ENCODE measurements at places on chromosomes 2 and 18.
A peak's percentile ranks its signal among the peaks of the same experiment; 100 is the strongest.

DNA sequence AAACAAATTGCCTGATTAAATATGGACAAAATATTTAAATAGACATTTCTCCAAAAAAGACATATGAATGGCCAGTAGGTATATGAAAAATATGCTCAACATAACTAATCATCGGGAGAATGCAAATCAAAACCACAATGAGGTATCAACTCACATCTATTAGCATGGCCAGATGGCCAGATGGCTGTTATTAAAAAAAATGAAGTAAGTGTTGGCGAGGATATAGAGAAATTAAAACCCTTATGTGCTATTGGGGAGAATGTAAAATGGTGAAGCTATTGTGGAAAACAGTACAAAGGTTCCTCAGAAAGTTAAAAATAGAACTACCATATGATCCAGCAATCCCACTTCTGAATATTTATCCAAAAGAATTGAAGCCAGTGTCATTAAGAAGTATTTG, 272.3 kb upstream of the ZNF804A start:
- DNase-seq = no peak

- DNase-seq = no peak
Measured at GRCh38 chr2:126749537-126749936, 93.6 kb downstream of the GYPC start.

DNA sequence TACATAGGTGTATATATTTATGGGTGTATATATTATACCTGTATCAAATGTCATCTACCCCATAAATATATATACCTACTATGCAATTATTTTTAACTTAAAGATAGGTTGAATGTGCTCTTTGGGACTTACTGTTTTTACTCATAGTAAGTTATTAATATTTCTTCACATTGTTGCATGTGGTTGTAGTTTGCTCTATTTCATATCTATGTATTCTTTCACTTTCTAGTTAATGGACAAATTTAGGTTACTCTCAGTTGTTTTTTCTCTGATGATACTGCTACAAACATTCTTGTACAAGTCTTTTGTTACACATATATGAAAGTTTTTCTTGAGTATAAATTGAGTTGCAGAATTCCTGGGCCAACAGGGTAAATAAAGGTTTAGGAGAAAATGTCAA, 601.8 kb upstream of the ID2 start:
- DNase-seq = no peak

- no peak for DNase-seq
Measured at GRCh38 chr2:170227507-170227947, 49.6 kb downstream of the MYO3B start.

DNA sequence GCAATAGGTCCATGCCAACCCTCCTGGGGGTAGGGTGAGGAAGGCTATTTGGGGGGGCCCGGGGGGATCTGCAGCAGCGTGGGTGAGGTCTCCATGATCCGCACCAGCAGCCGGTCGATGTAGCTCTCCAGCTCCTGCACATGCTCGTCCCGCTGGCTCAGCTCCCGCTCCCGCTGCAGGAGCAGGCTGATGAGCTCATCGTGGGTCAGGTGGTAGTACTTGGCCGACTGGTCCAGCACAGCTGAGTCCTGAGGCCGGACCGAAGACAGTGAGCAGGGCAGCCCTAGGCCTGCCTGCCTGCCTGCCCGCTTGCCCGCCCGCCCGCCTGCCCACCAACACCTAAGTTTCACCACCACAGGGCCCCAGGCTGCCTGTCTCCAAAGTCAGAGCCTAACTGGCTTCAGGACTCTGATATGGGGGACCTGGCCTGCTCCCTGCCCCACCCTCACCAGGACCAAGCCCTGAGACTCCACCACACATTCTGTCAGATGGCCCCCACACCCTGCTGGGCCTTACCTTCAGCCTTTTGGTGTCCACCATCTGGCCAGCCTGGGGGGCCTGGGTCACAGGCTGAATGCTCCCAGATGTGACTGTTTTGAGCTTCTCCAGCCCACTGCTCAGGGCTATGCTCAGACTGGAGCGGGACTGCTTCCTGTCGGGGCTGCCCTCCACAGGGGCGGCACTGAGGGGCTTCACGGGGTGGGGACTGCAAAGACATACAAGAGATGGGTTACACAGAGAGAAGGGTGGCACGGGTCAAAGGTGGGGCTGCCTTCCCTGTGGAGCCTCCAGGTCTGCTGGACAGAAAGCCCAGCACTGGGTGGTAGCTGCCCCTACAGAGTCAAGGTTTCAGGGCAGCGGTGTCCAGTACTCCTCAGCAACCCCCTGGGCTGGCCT, 4.2 kb upstream of the SFXN5 start:
- no peak for DNase-seq

DNA sequence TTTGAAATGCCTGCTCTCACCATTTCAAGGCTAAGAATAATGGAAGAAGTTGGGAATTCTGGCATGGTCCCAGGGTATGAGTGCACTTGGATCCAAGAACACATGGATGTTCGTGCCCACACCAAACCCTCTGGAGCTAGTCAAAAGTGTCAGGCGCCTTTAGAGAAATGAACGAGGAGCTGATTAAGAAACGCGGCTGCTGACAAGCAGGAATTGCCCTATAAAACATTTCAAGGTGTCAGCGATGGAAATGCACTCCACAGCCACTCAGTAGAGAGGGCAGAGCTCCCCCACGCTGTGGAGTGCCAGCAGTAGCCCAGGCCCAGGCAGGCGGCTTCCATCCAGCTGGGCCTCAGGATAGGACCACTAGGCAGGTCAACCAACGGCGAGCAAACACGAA, 213.7 kb downstream of the TTC32 start:
- no peak for DNase-seq

GRCh38 chr2:236551471-236552211, 18.0 kb upstream of the ACKR3 start:
- no peak for DNase-seq

- no peak for DNase-seq
Measured at GRCh38 chr2:112829101-112829960, 7.2 kb downstream of the IL1B start.

DNA sequence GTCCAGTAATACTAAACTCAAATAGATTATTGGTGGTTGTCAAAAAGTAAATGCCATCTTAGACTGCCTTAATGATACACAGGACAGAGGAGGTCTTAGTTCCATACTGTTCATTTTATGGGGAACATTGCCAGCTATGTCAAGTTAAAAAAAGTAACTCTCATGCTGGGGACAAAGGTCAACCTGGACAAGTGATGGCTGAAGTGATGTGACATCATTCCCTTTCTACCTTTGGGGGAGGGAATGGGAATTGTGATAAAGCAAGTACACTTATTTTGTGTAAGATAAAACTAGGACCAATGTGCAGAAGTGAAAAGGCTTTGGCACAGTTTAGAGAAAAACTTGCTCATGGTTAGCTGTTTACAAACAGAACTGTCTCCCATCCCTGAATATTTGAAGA, 24.0 kb upstream of the SNORC start:
- no peak for DNase-seq

GRCh38 chr2:71071681-71072398, 3.4 kb downstream of the NAGK start:
- DNase-seq = no peak

- DNase-seq = peak; percentile 29
Measured at GRCh38 chr2:119142824-119143223, 15.7 kb downstream of the C1QL2 start.

- no peak for DNase-seq
Measured at GRCh38 chr18:28831908-28832307, 655.0 kb upstream of the CDH2 start.

DNA sequence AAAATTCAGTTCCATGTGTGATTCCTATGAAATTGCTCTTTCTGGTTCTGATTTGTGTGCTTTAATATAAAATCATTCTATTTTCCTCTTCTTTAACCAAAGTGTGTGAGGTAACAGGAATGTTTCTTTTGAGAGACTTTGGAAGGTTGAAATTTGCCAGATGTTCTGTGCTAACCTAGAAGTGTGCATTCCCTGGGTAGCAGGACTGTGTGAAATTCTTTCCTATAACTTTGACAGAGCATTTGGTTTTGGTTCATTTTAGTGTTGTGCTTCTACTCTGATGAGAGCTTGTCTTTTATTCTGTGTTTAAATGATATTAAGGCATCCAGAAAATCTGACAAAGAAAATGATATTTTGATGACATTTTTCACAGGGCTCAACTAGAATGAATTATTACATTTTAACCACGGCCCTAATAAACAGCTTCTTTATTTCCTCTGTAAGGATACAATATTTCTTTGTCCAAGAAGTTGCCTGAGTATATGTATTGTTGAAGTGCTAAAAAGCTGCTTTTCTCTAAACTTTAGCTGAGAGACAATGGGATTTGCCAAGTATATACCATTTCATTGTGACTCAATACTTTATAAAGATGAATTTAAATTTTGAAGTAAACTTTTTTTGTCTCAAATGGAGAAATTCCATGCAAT, 34.7 kb upstream of the DLX1 start:
- DNase-seq = no peak

DNA sequence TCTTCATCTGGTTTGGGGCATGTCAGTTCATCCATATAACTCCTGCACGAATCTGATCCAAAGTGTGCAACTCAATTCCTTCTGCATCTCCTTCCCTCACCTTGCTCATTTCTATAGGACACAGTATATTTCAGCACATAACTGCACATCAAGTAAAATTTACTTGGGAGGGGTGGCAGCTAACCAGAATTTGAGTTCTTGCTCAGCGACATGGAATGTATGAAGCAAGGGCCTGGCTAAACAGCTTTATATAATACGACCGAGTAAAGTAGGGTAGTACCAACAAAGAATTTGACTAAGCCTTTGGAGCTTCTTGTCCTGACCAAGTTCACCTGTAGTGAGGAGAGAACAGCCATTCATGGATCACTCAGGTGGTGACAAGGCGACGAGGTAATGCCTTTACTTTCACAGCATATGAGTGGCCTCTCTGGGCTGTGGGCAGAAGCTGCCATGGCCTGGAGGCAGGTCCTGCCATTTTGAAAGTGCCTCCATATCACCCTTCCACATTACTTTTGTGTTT, 570.2 kb upstream of the TNP1 start:
- DNase-seq = no peak

- no peak for DNase-seq
Measured at GRCh38 chr2:7007488-7007845, 90.3 kb downstream of the RNF144A start.

GRCh38 chr18:28040211-28040610, 136.7 kb downstream of the CDH2 start:
- no peak for DNase-seq

DNA sequence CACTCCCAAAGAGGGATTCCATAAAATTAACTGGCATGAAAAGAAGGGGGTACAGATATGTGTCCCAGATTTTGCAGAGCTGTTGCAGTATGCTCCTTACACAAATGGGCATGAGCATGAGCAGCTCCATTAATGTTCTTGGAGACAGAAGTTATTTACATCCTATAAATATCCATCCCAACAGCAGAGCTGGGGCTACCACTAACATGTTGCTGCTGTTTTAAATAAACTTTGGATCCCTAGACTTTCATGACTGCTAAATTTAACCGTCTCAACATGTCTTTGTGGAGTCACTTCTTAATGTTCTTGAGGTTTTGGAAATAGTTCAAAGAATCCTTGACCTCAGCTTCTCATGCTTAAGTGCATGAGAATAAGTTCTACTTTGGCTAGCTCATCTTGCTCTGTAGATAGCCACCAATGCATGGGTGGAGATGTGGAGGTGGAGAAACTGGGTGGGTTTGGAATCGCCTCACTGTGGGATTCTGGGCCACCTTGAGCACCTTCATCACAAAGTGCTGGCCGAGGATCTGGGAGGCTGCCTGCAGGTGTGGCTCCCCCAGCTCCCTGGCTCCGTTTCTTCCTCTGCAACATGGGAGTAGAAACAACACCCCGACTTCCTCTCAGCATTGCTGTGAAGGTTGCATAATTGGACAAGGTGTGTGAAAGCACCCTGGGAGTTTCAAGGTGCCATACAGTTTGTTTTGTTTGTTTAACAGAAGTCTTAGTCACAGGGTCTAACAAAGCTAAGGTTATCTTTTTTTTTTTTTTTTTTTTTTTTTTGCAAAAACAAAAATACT, 307.2 kb downstream of the MYCN start:
- no peak for DNase-seq

- no peak for DNase-seq
Measured at GRCh38 chr2:219081096-219081495, 20.4 kb upstream of the IHH start.

DNA sequence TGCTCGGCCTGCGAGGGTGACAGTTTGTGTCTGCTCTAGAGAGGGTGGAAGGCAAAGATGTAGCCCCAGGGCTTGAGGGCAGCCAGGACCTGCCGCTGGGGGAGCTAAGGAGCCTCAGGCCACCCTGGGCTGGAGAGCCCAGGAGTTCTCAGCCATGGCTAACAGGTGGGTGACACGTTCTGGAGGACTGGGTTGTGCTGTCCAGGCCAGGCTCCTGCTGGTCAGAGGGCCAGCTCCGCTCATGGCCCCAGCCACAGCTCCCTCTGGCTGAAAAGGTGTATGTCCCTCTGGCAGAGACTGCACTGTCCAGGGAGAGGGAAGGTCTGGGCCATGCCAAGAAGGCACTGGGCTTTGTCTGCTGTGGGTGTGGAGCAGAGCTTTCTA, 19.2 kb downstream of the TMEM185B start:
- DNase-seq = no peak

DNA sequence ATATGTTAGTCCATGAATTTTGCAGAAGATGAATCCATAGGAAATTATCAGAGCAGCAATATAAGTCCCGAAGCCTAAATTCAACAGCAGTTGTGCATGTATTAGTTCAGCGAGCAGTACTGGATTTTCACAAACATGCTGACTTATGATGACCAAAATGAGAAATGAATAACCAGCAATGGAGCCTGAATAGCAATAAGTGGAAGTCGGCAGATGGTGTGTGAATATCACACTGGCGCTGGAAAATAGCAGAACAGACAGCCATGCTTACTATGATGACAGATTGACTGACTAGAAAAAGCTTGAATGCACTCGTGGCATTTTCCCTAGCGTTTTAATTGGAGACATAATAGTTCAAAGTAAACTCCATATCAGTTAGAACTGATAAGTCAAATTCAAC, 1114.5 kb downstream of the DSC3 start:
- DNase-seq = no peak

DNA sequence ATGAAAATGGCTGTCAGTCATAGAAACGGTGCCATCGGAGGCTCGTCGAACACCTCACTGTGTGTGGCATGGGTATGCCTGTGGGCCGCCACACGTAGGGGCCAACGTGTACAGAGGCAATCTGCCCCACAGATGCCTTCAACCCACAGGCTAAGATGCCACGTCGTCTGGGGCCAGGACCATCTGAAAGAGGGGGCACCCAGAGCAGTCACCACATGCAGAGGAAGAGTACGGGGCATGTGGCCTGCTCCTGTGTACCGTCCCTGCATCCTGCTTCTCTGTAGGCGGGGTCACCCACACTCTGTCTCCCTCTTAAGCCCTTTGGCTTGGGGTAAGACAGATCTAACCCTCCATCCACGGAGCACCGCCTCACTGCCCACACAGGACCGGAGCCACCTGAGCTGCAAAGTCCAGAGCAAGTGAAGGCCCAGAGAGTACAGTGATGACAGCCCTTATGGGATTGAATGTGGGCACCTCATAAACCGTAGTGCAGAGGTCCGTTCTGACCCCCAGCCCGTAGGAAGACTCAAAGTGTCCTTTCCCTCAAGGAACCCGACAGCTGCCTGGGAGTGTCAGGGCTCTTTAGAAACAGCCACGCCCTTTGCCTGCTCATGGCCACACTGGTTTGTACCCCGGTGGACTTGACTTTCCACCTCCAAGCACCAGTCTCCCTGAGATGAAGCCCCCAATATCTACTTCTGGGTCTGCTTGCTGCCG, 66.2 kb downstream of the TWIST2 start:
- no peak for DNase-seq
